ENCODE measurements at places on chromosomes 1 and 21. TPM values are rescaled to one million over a fixed set of nuclear protein-coding genes. Genes with fewer than 3 reads are reported as not detected.

Gene KLF17
- total RNA-seq, result not detected

Gene TMCC2
- 1.8 TPM for total RNA-seq

Gene ALPL
- total RNA-seq, result not detected

Gene CD53
- total RNA-seq, result 342 TPM

Gene LTN1
- total RNA-seq, result 25.2 TPM

Gene TAL1
- 0.28 TPM for total RNA-seq

Gene SLC22A15
- total RNA-seq, result 0.73 TPM

Gene CHIT1
- total RNA-seq, result 2.3 TPM

Gene TCP10L
- total RNA-seq, result 0.49 TPM

Gene SLC45A1
- 1.4 TPM for total RNA-seq

Gene ABCA4
- not detected for total RNA-seq

Gene RGS13
- 0.10 TPM for total RNA-seq

Gene HSF2BP
- 2.2 TPM for total RNA-seq

Gene TLR5
- total RNA-seq, result 8.1 TPM

Gene THEM5
- not detected for total RNA-seq

Gene RBM8A
- 130 TPM for total RNA-seq

Gene DYNLT4
- 0.73 TPM for total RNA-seq

Gene TNFRSF8
- 0.53 TPM for total RNA-seq

Gene S100A7
- total RNA-seq, result not detected

Gene HNRNPR
- total RNA-seq, result 109 TPM

Gene TTC4
- 22.2 TPM for total RNA-seq

Gene OR2L5
- total RNA-seq, result 0.14 TPM

Gene MIS18A
- 5.4 TPM for total RNA-seq

Gene APOBEC4
- total RNA-seq, result not detected

Gene PLA2G2D
- total RNA-seq, result not detected

Gene NBPF4
- total RNA-seq, result not detected

Gene PTPN22
- total RNA-seq, result 26.3 TPM

Gene IER5
- total RNA-seq, result 27.4 TPM

Gene FYB2
- not detected for total RNA-seq

Gene BARHL2
- total RNA-seq, result not detected

Gene OR2L2
- 0.09 TPM for total RNA-seq

Gene WNT2B
- 0.86 TPM for total RNA-seq

Gene NBPF11
- 22.6 TPM for total RNA-seq

Measured in T-cell (primary cell).